Activated CD4-positive, alpha-beta T cell treated with anti-CD3 and anti-CD28 coated beads for 36 hours (primary cell): ENCODE measurements at places on chromosomes 6 and 20. TPM values are rescaled to one million over a fixed set of nuclear protein-coding genes. Genes with fewer than 3 reads are reported as not detected.

GRCh38 chr6:168045706-168046620, 33.0 kb downstream of the FRMD1 start:
- no peaks in the 10 kb centered on the region for H3K36me3 ChIP-seq
- H3K27ac ChIP-seq: no peak overlapping the region

The UST gene
- 2.8 TPM for total RNA-seq

The TCF21 gene
- total RNA-seq: not detected

The TMC2 gene
- total RNA-seq: not detected

DNA sequence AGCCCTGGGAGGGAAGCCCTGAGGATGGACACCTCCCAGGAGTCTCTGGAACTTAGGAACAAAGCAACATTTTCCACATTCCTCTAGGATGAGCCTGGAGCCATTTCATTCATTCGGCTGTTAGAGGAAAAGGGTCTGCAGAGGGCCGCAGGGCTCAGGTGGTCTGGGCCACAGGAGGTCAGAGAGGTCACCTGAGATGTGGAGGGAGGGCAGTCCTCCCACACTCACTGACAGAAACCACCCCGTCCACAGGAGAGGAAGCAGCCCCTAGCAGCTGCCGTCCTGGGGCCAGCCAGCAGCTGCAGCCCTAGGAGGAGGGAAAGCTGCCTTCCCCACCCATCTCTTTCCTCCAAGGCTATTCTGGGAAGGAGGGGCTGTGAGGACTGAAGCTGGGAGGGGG, 207.0 kb downstream of the CDC5L start:
- H3K36me3 ChIP-seq: no peaks in the 10 kb centered on the region
- peaks cover 3% of the 10 kb centered on the region for H3K4me1 ChIP-seq
- H3K27me3 ChIP-seq: peaks cover 9% of the 10 kb centered on the region
- H3K4me3 ChIP-seq: no peak overlapping the region
- DNase-seq: no peak

- H3K4me3 ChIP-seq: no peak overlapping the region
- peak overlapping the region; percentile 10 for H3K27ac ChIP-seq
- no peaks in the 10 kb centered on the region for H3K36me3 ChIP-seq
Observed at GRCh38 chr20:41643504-41643938, 25.3 kb upstream of the CHD6 start.

- no peak overlapping the region for H3K4me3 ChIP-seq
- H3K4me1 ChIP-seq: no peaks in the 10 kb centered on the region
- peaks cover 7% of the 10 kb centered on the region for H3K27me3 ChIP-seq
- no peak for DNase-seq
Observed at GRCh38 chr6:167578371-167578901, 248.3 kb upstream of the AFDN start.

- no peak overlapping the region for H3K27ac ChIP-seq
- no peaks in the 10 kb centered on the region for H3K4me1 ChIP-seq
- DNase-seq: no peak
- no peak overlapping the region for H3K4me3 ChIP-seq
Observed at GRCh38 chr6:12385316-12385715, 95.2 kb downstream of the EDN1 start.

- H3K36me3 ChIP-seq: no peaks in the 10 kb centered on the region
- H3K4me1 ChIP-seq: no peaks in the 10 kb centered on the region
- DNase-seq: no peak
- H3K27ac ChIP-seq: no peak overlapping the region
- no peak overlapping the region for H3K4me3 ChIP-seq
Observed at GRCh38 chr6:10951675-10952282, 64.9 kb downstream of the SYCP2L start.

The FAM83C gene
- not detected for total RNA-seq

The TNNC2 gene
- not detected for total RNA-seq

- H3K4me3 ChIP-seq: no peak overlapping the region
- no peak for DNase-seq
- no peak overlapping the region for H3K27ac ChIP-seq
Observed at GRCh38 chr6:143912671-143913070, 48.4 kb downstream of the ZC2HC1B start.

DNA sequence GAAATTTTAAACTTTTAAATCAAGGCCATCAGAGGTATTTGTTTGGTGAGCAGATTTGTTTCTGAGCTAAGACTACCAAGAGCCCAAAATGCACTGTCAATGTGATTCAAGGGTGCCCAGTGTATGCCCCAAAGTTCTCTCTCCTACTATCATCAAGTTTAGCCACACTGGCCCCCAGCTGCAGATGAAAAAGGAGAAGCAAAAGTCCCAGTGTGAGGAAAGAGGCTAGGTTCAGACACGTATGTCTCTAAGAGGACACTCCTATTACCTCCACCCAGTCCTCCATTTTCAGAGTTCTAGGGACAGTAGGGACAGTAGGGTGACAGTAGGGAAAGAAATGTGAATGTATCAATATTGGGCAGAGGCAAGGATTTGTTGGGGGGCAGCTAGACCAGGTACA, 230.8 kb downstream of the CD83 start:
- no peaks in the 10 kb centered on the region for H3K27me3 ChIP-seq
- no peak overlapping the region for H3K27ac ChIP-seq
- H3K4me3 ChIP-seq: no peak overlapping the region
- peaks cover 16% of the 10 kb centered on the region for H3K4me1 ChIP-seq
- DNase-seq: no peak

GRCh38 chr6:163415620-163416556, 1.4 kb downstream of the QKI start:
- H3K27ac ChIP-seq: peak overlapping the region; percentile 90
- DNase-seq: peak; percentile 69
- peaks cover 3% of the 10 kb centered on the region for H3K36me3 ChIP-seq
- peaks cover 36% of the 10 kb centered on the region for H3K4me1 ChIP-seq

DNA sequence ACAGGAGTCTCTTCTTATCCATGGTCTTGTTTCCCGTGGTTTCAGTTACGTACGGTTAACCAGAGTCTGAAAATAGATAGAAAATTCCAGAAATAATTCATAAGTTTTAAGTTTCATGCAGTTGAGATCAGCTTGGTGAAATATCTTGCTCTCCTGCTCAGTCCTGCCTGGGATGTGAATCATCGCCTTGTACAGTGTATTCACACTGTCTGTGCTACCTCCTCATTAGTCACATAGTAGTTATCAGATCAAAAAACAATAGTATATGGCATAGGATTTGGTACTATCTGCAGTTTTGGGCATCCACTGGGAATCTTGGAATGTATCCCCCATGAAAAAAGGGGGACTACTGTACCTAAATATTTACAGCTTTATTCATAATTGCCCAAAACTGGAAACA, 22.7 kb upstream of the MOCS1 start:
- no peak overlapping the region for H3K4me3 ChIP-seq
- peaks cover 22% of the 10 kb centered on the region for H3K27me3 ChIP-seq
- H3K36me3 ChIP-seq: no peaks in the 10 kb centered on the region
- no peaks in the 10 kb centered on the region for H3K4me1 ChIP-seq
- DNase-seq: no peak

DNA sequence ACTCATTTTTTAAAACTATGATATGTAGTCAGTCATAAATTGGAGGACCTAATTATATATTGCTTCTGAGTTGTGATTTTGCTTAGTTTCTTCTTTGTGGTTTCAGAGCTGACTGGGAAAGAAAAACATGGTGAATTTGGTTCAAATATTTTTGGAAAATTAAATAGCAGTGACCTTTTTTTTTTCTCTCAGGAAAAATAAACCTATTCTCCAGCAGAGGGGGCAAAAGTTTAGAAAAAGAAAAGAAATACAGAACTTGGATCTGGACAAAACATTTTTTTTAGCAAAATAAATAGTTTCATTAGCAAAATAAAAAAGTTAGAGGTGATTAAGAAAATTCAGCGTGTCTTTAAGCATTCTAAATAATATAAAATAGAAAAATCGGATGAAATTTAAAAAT, 10.2 kb downstream of the COL10A1 start:
- H3K27ac ChIP-seq: no peak overlapping the region
- no peaks in the 10 kb centered on the region for H3K27me3 ChIP-seq
- no peak overlapping the region for H3K4me3 ChIP-seq
- DNase-seq: no peak
- H3K4me1 ChIP-seq: no peaks in the 10 kb centered on the region

The ADTRP gene
- total RNA-seq: 26.3 TPM

GRCh38 chr20:44648068-44648467, 3.4 kb downstream of the ADA start:
- peaks cover 3% of the 10 kb centered on the region for H3K36me3 ChIP-seq
- H3K27ac ChIP-seq: no peak overlapping the region
- H3K4me3 ChIP-seq: no peak overlapping the region
- no peak for DNase-seq

The MYL9 gene
- total RNA-seq: 0.66 TPM

DNA sequence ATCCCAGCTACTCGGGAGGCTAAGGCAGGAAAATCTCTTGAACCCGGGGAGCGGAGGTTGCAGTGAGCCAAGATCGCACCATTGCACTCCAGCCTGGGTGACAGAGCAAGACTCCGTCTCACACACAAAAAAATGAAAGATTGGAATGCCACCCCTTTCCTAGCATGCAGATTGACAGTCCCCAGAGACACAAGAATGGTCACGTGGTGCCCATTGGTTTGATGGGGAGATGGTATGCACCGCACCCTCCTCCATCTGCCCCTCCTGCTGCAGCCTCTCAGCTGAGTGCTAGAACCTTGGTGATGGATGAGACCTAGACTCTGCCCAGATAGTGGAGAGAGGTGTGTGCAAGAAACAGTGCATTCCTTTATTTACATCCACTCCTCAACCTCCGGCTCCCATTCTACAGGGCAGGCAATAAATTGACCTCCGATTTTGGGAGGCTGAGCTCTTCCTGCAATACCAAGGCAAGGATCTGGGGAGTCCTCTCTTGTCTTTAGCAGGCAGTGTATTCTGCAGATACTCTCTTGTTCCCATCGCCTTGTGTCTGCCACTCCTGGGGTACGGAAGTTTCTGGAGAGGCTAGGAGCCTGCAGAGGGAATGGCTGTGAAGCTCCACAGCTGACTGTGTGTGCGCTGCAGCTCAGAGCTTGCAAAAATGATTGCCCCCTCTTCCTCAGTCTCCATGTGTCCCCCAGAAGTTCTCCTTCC, 1.1 kb upstream of the RNF24 start:
- peak overlapping the region; percentile 76 for H3K4me3 ChIP-seq
- peaks cover 27% of the 10 kb centered on the region for H3K4me1 ChIP-seq

GRCh38 chr6:36110050-36110449, 20.3 kb upstream of the MAPK13 start:
- peaks cover 50% of the 10 kb centered on the region for H3K4me1 ChIP-seq
- peak overlapping the region; percentile 81 for H3K27ac ChIP-seq
- H3K4me3 ChIP-seq: no peak overlapping the region
- H3K36me3 ChIP-seq: peaks cover 34% of the 10 kb centered on the region

- H3K4me3 ChIP-seq: no peak overlapping the region
- H3K27ac ChIP-seq: no peak overlapping the region
- H3K36me3 ChIP-seq: peaks cover 2% of the 10 kb centered on the region
- no peak for DNase-seq
- H3K4me1 ChIP-seq: no peaks in the 10 kb centered on the region
- H3K27me3 ChIP-seq: peaks cover 5% of the 10 kb centered on the region
Observed at GRCh38 chr20:43477619-43478018, 19.9 kb downstream of the SRSF6 start.

- H3K27me3 ChIP-seq: peaks cover 7% of the 10 kb centered on the region
- peak overlapping the region; percentile 86 for H3K4me3 ChIP-seq
- peak overlapping the region; percentile 100 for H3K27ac ChIP-seq
- H3K4me1 ChIP-seq: peaks cover 60% of the 10 kb centered on the region
Observed at GRCh38 chr6:90294989-90295853, 1.4 kb downstream of the BACH2 start.

The LBP gene
- total RNA-seq: not detected
